Heart left ventricle (tissue), 16 donors: ENCODE measurements at places on chromosomes 2 and 18. TPM values are rescaled to one million over a fixed set of nuclear protein-coding genes. Genes with fewer than 3 reads are reported as not detected.

- DNase-seq = peak; percentile 30
Observed at GRCh38 chr18:32549248-32550110, 78.8 kb upstream of the GAREM1 start.

The PRPF40A gene
- 34.3 TPM for total RNA-seq

DNA sequence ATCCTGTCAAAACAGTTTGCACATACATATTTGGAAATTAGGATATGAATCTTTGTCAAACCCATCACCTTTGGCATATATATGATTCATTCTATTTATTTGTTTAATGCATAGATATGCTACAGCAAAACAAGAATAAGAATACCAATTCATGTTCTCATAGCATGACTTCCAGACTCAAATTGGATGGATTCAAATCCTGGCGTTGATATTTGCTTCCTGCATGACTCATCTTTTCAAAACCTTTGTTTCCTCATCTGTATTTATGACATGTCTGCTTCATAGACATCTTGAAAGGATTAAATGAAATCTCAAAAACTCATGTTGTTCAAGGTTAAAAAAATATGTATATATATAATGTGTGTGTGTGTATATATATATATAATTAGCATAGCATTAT lies 261.3 kb downstream of the MBD5 start:
- DNase-seq = no peak

The IL1A gene
- not detected for total RNA-seq

- DNase-seq = no peak
Observed at GRCh38 chr2:74292751-74293150, 50.5 kb downstream of the SLC4A5 start.

DNA sequence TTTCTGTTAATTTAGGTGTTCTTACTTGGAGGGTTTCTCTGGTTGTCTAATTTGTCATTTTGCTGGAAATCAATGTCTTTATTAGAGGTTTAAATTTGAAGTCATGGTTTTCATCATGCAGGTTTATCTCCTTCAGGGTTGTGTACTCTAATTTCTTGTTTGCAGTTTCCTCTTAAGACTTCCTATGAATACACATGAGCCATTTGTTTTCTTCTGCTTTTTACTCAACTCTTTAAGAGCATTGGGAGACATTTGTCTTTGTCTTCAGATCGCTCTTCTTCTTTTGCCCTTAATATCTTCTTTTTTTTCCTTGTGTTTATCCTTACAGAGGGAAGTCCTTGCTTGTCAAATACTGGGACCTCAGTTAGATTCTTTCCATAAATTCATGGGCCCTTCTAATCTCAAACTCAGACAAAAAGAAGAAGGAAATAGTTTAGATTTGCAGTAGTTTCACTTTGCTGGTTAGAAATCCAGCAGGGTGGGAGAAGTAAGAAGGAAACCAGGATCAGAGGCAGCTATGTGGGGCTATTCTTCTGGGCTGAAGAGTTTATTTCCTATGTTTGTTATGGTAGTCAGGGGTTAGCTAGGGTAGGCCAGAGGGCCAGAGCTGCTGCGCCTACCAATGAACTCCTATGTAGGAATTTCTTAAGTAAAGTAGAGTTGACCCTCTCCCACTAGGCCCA lies 176.6 kb downstream of the DYSF start:
- DNase-seq = no peak

- no peak for DNase-seq
Observed at GRCh38 chr2:150647943-150648342, 160.5 kb upstream of the RND3 start.

The CPSF3 gene
- total RNA-seq = 13.8 TPM

The ANO7 gene
- total RNA-seq = 1.1 TPM

DNA sequence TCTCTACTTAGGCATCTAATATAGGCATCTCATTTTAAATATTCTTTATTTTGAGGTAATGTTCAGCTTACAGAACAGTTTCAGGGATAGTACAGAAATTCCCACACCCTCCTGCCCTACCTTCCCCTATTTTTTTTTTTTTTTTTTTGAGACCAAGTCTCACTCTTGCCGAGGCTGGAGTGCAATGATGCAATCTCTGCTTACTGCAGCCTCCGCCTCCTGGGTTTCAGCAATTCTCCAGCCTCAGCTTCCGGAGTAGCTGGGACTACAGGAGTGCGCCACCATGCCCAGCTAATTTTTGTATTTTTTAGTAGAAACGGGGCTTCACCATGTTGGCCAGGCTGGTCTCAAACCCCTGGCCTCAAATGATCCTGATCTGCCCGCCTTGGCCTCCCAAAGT lies 97.6 kb downstream of the EPB41L5 start:
- no peak for DNase-seq

DNA sequence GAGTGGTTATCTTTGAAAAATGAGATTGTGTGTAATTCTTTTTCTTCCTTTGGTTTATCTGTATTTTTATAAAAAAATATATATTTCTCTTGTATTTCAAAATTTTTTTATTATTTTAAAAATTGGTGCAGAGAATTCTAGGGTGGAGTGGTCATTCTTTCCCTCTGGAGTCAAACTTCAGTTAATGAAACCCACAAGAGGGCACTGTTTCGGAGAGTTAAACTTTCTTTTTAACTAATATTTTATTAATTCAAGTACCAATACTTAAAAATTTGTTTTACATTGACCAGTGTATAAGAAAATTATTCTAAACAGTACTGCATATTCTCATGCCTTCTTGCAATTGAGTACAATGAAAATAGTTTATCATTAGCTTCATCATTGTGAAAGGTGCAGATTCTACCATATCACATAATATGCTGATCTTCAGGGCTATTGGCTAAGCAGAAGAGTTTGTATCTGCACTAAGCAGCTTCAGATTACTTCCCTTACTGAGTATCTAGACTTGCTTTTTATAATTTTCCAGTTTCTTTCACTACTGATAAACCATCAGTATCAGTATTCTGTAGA lies 50.1 kb downstream of the HS1BP3 start:
- DNase-seq = no peak

The LBX2 gene
- 1.5 TPM for total RNA-seq

DNA sequence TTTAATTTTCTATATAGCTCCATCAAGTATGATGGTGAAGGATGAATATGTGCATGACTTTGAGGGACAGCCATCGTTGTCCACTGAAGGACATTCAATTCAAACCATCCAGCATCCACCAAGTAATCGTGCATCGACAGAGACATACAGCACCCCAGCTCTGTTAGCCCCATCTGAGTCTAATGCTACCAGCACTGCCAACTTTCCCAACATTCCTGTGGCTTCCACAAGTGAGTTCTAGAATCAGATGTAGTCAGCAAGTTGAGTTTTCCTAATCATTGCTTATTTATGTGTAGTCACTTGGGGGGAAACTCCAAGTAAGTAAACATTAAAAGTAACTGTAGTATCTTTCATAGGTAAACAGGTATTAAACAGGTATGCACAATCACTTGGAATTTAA lies 24.8 kb downstream of the SMAD4 start:
- no peak for DNase-seq

- no peak for DNase-seq
Observed at GRCh38 chr2:229489016-229489415, 217.9 kb upstream of the PID1 start.

The CNTNAP5 gene
- not detected for total RNA-seq

DNA sequence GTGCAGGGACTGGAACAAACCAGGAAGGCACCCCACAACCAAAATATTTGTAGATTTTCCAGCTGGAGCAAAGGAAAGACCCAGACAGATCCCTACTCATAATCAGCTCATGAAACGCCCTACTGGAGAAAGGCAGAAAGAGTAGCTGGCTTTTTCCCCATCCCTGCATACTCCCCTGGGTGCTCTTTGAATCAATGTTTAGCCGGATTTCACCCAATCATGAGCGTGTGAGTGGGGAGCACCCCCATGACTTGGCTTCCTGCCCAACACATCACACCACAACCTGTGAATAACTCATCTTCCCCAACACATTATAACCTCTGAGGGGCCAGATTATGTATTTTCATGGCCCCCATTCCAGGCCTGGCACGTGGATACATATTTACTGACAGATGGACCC lies 35.1 kb upstream of the SLC14A1 start:
- DNase-seq = no peak

GRCh38 chr2:62826953-62827675 lies 121.6 kb downstream of the EHBP1 start:
- no peak for DNase-seq

DNA sequence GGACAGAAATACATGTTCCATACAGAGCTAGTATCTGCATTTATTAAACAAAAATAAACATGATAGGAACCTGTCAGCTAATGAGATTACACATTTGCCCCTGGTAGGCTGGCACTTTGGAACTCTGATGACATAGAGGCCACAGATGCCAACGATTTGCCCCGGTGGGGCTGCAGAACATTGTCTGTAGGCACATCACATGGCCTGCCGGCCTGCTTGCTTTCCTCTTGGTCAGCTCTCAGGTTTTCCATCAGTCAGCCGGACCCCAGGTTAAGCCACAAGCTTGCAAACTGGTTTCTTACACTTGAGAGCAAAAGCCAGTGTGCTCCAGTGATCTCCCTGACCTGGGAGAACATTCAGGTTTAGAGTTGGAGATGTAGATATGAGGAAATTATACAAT lies 60.3 kb downstream of the CRACDL start:
- DNase-seq = no peak

DNA sequence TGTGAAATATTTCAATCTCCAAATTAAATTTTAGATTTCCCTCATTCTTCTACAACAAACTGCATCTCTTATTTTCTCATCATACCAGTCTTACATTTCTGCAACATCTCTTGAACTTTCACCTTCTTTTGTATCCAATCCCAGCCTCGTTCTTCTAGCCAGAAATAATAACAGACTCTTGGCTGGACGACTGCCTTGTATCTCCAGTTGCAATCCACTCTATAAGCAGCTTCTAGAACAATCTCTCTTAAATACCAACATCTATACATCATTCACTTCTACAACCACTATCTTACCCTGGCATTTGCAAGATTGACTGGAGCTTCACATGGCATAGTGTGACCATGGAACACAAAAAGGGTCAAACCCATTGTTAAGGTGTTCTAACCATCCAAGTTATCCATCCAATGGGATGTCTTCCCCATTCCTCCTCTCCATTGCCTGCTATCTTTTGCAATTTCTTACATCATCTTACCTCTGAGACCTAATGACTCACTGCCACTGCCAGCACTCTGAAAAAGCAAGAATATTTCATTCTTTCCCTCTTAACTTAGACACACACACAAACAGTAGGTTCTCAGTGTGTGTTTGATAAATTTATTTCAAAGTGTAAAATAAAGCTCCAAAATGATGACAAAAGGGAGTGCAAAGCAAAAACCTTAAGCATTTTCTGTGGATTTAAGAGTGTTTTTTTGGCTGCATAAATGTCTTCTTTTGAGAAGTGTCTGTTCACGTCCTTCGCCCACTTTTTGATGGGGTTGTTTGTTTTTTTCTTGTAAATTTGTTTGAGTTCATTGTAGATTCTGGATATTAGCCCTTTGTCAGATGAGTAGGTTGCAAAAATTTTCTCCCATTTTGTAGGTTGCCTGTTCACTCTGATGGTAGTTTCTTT lies 145.6 kb downstream of the METTL4 start:
- no peak for DNase-seq

GRCh38 chr2:225354281-225354774 lies 45.2 kb upstream of the NYAP2 start:
- DNase-seq = no peak
